ENCODE measurements at places on chromosomes 7 and 10.

DNA sequence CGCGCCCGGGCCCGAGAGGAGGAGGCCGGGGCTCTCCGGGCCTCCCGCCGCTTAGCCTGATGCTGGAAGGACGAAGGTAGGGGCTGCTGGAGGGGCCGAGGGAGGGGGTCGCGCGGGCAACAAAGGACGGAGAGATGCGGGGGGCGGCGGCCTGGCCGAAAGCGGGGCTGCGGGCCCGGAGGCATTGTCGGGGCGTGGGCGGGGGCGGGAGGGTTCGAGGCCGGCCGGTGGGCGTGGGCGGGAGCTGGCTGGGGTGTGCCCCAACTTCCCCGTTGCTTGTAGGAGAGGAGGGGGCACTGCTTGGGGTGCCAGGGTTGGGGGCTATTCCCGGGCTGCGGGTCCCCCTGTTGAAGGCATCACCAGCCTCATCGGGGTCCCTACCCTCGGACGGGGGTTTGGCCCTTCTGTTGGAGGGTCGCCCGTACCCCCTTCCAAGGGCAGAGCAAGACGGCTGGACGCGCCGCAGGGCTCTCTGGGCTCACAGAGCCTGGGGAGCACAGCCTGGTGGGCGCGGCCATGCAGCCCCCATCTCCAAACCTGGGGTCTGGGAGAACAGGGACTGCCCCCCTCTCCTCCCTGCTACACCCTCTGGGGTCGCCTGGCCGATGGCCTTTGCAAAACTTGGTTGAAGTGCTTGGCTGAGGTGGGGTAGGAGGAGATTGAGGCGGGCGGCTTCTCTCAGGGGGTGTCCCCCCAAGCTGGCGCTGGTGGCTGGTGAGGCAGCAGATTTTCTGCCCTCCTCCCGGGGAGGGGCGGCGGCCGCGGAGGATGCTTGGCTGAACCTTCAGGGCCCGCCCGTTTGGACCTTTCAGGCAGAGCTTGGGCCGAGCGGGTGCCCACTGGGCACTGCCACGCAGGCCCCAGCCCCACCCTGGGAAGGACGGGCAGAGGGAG lies 699 bp downstream of the CLIP2 start:
- DNase-seq: no peak

- DNase-seq: no peak
These were observed 82.6 kb downstream of the LRRN3 start for GRCh38 chr7:111173528-111173927.

DNA sequence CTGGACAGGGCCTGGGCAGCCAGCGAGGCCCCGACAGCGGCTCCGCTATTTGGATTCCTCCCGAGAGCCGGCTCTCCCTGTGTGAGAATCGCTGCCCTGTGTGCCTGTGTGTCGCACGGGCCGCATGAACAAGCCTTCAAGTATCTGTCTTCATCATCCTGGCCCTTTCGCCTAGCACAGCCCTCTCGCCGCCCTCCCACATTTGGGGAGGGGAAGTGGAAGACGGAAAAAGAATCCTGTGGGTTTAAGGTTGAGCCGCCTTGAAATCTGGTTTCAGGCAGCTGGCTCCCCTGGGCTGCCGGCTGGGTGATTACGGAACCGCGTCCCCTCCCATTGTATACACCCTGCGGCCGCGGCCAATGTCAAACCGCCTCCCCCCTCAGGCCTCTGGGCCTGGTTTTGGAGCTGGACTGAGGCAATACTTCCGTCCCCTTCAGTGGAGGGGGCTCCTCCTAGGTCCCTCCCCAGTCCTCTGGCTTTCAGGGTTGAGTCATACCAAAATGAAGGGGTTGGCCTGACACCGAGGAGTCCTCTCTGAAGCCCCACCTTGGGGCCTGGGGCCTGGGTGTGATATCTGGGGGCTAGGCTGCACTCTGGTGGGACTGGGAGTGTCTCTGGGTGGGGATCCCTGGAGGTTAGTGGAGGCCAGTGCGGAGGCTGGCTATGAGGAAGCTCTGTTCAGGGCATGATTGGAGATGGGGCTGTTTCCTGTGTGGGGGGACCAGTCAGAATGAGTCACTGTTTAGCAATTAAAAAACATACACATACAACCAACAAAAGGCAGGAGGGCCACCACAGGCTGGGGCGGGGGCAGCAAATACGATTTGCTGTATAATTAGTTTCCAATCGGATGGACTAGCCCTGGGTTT lies 1.7 kb downstream of the TRIM8 start:
- peak; percentile 65 for DNase-seq

GRCh38 chr10:124716369-124716768 lies 27.8 kb downstream of the FAM53B start:
- DNase-seq: no peak

DNA sequence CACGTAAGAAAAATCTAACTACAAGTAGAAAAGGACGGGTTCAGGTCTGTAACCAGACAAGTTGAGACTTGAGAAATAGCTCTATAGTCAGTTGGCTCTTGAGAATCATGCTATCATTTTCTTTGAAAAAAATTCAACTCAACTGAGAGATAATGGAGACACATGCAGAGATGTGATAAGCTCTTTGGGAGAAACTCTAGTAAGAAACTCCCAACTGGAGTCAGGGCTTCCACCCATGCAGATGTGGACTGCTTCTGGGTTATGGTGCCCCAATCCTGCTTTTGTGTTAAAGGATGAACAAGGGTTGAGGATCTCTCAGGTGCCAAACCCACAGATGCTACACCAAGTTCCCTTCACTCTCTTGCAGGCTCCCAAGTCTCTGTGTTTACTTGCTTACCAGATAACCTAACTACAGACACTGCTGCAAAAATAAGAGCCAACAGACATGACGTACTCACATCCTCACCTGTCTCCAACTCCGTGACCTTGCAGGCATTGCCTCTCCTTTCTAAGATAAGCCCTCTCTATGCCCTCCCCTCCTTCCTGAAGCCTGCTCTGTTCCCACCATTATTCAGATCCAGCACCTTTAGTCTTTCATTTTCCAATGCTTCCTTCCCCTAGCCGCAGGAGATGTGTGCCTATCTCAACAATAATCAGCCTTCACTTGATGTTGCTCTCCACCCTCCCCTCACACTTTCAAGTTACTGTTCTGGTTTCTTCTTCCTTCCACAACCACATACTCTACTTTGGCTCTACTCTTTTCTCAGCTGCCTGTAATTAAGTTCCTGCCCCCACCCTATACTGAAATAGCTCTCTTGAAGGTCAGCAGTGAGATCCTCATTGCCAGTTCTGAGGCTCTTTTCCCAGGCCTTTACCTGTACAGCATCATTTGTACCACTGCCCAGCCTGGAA lies 130.0 kb downstream of the ICA1 start:
- DNase-seq: no peak

DNA sequence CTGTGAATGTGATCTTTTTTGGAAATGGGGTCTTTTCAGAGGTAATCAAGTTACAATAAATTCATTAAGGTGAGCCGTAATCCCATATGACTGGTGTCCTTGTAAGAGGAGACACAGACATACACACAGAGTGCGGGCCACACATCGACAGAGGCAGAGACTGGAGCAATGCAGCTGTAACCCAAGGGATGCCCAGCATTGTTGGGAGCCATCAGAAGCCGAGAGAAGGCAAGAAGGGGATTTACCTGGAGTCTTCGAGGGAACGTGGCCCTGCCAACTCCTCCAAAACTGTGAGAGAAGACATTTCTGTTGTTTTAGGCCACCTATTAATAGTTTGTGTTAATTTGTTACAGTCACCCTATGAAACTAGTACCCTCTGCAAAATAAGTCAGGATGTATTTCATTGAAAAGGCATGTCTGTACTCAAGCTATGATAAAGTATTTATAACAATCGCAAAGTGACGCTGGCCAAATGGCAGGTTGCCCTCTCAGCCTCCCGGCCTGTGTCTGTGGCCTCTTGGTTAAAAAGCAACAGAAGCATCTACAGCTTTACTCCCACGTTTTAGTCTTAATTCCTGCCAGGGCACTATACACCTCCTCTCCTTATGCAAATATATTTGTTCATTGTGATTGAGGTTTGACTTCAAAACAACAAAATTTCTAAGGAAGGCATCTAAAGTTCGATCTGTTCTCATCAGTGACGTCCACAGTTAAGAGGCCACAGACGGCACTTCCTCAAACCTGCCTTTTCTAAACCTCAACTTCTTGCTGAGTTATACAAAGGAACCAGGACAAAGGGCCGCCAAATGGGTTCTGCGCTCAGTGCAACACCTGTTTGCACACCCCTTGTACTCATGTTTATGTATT lies 46.8 kb downstream of the HIPK2 start:
- no peak for DNase-seq

GRCh38 chr10:93313798-93314197 lies 168.3 kb downstream of the MYOF start:
- no peak for DNase-seq
